ENCODE measurements at places on chromosomes 5 and 9.

DNA sequence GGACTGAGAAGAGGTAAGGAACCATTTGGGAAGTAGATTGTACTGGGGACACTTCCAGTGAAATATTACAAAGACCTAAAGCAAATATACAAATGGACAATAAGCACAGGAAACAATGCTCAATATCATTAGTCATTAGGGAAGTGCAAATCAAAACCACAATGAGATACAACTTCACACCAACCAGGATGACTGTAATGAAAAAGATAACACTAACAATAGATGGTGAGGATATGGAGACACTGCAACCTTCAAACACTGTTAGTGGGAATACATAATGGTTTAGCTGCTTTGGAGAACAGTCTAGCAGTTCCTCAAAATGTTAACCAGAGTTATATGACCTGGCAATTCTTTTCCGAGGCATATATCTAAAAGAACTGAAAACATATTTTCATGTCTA lies 149.7 kb downstream of the TRPM3 start:
- no peak overlapping the region for H3K27ac ChIP-seq
- DNase-seq: no peak
- H3K36me3 ChIP-seq: no peaks in the 10 kb centered on the region
- no peak overlapping the region for H3K4me3 ChIP-seq

DNA sequence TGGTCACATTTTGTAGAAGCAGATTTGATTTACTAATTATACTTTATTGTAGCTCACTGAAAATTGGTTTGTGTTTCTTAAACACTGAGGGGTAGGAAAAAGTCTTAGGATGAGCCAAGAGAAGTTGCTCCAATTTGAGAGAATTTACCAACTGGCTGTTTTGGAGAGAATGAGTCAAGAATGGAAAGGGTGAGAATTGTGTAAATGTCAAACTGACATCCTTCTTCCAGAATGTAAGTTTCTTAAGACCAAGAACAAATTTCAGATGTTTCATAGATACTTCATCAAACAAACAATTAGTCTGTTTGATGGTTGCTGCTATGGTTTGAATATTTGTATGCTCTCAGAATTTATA lies 106.2 kb upstream of the TXNDC8 start:
- H3K27me3 ChIP-seq: no peaks in the 10 kb centered on the region
- H3K4me3 ChIP-seq: no peak overlapping the region

- H3K27ac ChIP-seq: no peak overlapping the region
- H3K4me1 ChIP-seq: peaks cover 19% of the 10 kb centered on the region
- peak overlapping the region; percentile 95 for H3K4me3 ChIP-seq
Observed at GRCh38 chr5:6634306-6634705, 1.1 kb downstream of the SRD5A1 start.

GRCh38 chr5:120358949-120359348 lies 105.2 kb upstream of the PRR16 start:
- no peaks in the 10 kb centered on the region for H3K4me1 ChIP-seq
- no peak for DNase-seq
- H3K4me3 ChIP-seq: no peak overlapping the region
- H3K27ac ChIP-seq: no peak overlapping the region
- H3K36me3 ChIP-seq: no peaks in the 10 kb centered on the region

DNA sequence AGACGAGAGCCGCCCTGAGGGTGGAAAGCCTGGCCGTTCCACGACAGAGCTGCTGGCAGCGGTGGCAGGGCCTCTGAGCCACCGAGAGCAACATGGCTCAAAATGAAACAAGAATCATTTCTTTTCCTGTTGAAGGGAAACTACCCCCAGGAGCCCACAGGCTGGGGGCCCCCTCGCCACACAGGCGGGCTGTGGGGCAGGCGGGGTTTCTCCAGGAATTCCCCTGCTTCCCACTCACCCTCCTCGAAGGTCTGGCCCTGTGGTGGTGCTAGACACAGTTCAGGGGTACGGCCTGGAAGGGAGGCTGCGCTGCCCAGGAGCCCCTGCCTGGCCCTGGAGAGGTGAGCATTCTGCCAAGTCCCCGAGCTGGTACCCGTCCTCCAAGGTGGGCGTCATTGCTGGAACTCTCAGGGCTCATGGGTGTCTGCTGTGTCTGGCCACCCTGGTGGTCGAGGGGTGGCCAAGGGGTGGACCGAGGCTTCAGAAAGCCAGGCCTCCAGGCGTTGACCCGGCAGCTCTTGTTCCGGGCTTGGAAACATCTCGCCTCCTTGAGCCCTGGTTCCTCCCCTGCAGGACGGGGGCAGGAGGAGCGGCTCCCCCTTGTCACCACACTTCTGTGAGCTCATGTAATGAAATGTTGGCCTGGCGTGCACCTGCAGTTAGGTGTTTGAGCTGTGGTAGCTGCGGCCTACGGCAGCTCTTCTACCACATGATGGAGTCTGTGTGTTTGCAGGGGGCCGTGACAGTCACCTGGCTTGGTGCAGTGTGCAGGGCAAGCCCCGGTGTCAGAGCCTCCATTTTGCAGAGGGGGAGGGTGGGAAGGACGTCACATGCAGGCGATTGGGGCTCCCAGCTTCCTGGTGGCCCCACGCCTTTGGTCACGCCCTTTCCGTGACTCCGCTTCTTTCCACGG lies 65.3 kb downstream of the RXRA start:
- H3K4me1 ChIP-seq: peaks cover 37% of the 10 kb centered on the region
- H3K4me3 ChIP-seq: no peak overlapping the region
- H3K36me3 ChIP-seq: no peaks in the 10 kb centered on the region
- H3K27ac ChIP-seq: no peak overlapping the region

DNA sequence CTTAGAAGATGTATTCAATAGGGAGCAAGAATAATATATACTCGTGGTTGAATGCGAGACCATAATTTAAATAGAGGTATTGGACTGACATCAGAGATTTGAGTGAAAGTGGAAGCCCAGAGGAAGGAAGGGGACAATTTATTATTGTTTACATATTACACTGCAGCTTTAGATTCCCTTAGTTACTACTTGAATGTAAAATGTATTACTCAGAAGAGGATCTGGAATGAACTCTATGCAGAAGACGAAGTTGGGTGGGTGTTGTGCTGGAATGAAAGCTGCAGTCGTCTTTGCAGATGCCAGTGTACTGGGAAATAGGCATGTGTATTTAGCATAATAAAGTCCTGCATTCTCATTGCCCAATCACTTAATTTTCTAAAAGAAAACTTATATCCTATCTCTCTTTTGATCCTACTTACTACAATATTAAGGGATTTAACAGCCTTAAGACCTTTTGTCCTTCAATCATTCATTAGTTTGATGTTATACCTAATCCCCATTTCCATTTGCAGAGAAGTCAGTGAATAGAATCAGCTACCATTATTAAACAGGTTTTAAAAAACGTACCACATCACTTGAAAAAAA lies 570.7 kb upstream of the WWC1 start:
- H3K4me3 ChIP-seq: no peak overlapping the region
- H3K27me3 ChIP-seq: no peaks in the 10 kb centered on the region
- no peak overlapping the region for H3K27ac ChIP-seq
- DNase-seq: no peak
- H3K4me1 ChIP-seq: no peaks in the 10 kb centered on the region

DNA sequence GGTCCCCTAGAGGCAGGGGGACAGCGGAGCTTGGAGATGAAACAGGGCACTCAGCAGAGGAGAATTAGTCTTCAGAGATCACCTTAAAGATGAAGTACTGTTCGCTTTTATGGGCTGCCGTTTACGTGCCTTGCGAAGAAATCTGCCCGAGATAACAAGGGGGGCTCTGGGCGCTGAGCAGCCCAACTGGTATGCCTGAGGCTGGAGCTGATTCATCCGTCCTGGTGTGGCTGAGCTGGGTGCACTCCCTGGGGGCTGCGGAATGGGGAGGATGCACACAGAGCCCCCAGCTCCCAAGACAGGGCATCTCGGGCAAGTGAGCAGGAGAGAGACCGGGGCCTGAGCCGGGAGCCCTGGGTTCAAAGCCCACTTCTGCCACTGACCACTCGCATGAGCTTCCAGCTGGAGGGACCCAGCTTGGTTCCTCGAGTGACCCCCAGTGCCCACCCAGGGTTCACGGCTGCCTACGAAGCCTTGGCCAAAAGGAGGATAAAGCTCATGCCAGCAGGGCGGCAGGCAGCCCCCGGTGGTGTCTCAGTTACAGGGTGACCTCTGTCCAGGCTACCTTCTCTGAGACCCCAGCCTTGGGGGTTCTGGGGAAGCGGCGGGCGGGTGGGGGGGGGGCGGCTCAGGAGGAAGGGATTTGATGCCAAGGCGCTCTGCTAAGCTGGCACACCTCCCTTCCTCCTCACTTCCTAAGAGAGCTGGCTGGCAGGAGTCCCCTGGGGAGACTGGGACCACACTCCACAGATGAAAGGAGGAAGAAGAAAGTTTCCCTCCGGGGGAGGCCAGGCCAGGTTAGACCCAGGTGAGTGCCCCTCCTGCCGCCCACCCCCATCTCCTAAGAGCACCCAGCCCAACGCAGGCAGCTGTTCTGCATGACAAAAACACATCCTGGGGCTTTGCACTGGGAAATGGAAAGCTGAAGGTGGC lies 5.7 kb downstream of the FIBCD1 start:
- H3K27ac ChIP-seq: no peak overlapping the region
- no peaks in the 10 kb centered on the region for H3K27me3 ChIP-seq
- peaks cover 56% of the 10 kb centered on the region for H3K4me1 ChIP-seq
- H3K36me3 ChIP-seq: no peaks in the 10 kb centered on the region
- H3K4me3 ChIP-seq: no peak overlapping the region

DNA sequence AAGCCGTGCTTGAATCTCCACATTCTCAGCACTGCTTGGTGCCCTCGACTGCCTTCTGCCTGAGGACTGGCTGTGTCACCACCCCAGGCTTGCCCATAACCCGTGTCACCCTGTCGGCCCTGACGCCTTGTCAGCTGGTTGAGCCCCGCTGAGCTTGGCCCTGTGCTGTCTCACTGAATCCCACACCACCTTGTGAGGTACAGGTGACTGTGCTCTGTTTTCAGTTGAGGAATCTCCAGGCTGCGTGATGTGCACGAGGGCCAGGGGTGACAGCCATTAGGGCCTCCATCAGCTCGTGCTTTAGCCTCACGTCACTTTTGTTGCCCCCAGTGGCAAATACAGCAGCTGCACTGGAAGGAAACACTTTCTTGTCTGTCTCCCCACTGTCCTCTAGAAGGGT lies 90.7 kb downstream of the CACNA1B start:
- H3K36me3 ChIP-seq: no peaks in the 10 kb centered on the region
- H3K27ac ChIP-seq: no peak overlapping the region
- H3K4me1 ChIP-seq: no peaks in the 10 kb centered on the region
- no peak for DNase-seq

DNA sequence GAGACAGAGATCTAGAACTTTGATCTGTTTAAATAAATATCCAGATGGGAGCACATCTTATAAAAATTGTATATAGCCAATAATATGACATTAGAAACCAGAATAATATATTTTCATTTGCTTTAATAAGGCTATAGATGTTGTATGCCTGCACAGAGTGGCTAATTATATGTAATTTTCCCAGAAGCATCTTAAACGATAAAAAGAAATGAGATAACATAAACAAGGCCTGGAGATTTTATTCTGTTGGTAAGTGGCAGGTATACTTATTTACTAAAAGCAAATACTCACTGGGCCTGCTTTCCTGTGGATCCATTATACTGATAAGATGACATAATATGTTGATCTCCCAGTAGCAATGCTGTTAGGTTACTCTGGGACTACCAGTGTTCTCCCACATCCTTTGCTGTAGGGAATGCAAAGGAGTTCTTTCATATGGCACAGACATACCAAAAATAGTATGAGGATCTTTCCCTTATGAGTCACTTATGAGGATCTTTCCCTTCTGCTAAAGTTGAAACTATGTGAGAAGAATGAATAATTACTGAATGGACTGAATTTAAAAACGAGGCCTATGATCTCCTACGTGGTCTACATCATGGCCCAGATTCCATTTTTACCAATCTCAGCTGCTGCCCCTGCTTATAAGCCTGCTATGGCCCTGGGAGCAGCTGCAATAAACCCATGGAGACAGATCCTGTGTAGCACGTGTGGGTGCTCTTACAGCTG lies 112.1 kb downstream of the NUDT12 start:
- no peak overlapping the region for H3K27ac ChIP-seq
- no peaks in the 10 kb centered on the region for H3K27me3 ChIP-seq
- no peak for DNase-seq

DNA sequence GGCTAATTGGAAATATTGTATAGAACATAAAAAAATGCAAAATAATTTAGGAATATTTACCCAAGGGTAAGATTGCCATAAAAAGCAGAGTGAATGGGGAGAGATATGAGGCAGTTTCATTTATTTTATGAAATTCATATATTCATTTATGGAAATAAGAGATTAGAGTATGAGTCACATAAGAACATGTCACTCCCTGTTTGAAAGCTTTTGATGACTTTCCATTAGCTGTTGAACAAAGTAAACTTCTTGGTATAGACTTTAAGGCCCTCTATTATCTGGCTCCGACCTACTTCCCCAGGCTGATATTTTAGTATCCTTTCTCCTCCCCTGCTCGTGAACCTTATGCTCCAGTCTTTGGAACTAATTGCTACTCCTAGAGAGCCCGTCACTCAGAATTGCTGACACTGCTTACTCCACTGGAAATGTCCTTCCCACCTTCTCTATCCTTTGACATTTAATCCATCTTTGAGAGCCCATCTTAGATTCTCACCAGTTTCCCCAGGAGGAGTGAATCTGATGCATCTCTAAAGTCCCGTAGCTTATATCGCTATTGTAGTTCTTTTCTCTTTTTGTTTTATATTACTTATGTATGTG lies 8.9 kb upstream of the ACTBL2 start:
- no peak overlapping the region for H3K27ac ChIP-seq
- H3K4me3 ChIP-seq: no peak overlapping the region
- no peak for DNase-seq
- no peaks in the 10 kb centered on the region for H3K27me3 ChIP-seq

GRCh38 chr5:68251386-68251785 lies 35.8 kb downstream of the PIK3R1 start:
- H3K4me3 ChIP-seq: no peak overlapping the region
- H3K36me3 ChIP-seq: no peaks in the 10 kb centered on the region
- H3K27me3 ChIP-seq: no peaks in the 10 kb centered on the region
- DNase-seq: no peak
- peaks cover 49% of the 10 kb centered on the region for H3K4me1 ChIP-seq

DNA sequence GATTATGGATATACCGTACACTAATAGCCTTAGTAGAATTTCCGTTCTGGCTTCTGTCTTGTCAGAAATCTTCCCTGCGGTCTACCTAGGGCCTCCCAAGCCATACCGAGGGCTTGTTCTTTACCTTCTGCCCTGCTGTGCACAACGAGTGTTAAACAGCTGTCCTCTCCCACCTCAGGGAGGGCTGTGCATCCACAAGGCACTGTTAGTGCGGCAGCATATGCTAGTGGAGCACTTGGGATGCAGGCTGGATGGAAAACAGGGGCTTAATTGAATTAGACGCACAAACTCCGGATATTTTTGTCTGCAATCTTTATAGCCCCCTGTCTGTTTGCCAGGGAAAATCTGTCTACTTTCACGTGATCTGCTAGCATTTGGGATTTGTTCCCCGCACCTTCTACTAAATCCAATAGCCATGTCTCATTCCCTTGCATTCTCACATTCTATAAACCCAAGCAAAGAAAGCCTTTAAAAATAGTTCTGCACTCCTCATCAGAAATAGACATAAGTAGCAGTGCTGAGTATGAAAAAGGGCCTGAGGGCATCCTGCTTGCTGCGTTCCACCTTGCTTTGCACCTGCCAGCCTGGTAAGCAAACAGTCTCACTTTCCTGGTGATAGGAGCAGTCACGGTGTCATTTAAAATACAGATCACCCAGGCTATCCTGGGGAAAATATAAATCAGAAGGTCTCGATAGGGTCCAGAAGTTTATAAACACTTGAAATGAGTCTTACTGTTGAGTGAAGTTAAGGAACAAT lies 382.6 kb downstream of the RASEF start:
- H3K4me1 ChIP-seq: no peaks in the 10 kb centered on the region
- no peaks in the 10 kb centered on the region for H3K36me3 ChIP-seq
- no peaks in the 10 kb centered on the region for H3K27me3 ChIP-seq
- no peak overlapping the region for H3K27ac ChIP-seq
- no peak overlapping the region for H3K4me3 ChIP-seq
- DNase-seq: no peak
